T-helper 17 cell (primary cell): ENCODE measurements at places on chromosomes 5 and 9.

DNA sequence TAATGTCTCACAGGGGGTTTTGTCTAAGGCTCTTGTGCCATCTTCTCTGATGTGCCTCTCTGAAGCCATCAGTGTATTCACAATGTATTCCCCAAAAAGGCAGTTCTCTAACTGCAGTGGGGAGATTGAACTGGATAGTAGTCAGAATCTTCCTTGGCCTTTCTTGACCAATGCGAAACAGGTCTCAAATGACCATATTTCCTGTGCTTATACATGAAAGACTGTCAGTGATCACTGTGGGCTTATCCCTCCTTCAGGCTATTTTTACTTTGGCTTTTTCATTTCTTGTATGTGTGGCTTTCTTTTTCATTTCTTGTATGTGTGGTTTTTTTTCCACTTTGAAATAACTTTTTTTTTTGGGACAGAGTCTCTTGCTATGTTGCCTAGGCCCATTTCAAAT lies 19.7 kb downstream of the HMGXB3 start:
- DNase-seq, result no peak

GRCh38 chr9:94852373-94852772 lies 125.9 kb downstream of the AOPEP start:
- no peak for DNase-seq

DNA sequence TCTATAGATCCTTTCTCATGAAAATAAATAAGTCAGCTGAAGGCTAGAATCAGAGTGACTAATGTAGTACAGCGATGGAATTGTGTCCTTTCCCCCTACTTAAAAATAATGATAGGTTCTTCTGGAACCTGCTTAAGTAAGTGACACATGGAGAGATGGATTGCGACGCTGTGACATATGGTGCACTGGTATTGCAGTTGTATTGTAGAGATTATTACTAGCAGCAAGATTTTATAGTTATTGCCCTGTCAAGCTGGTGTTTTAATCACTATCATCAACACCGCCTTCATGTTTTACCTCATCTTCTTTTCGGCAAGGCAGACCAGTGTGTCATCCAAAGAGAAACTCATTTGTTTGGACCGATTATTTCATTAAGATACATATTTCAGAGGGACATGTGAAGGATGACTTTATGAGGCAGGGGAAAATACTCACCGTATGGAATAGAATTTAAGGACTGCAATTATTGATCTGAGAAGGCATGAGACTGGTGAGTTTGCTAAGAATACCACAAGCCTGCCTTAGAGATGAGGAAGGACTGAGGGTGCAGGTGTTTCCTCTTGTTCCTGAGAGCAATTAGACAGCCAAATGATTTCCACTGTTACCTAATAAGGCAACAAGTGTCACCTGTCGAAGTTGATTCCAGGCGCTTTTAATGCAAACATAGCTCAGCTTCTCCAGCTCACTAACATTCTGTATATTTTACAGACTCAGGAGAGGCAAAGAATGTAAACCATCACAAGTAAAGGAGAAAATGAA lies 1855.5 kb downstream of the MAT2B start:
- no peak for DNase-seq

DNA sequence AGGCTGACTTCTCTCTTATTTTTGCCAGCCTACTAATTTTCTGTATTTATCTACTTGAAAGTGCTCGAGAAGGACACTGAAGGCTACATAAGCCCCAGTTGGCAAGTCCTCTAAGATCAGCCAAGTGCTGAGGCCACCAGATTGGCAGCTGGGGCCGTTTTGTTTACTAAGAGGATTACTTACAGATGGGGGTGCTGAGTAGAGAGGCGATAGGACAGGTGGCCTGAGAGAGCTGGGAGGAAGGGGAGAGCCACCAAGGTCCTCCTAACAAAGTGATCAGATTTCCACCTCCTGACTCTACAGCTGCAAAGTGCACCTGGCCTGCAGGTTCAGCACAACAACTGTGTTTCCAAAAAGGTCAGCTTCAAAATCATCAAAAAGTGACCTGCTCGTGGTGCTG lies 32.9 kb downstream of the FRMD3 start:
- no peak for DNase-seq

GRCh38 chr5:172820046-172820767 lies 13.8 kb upstream of the ERGIC1 start:
- DNase-seq, result no peak

GRCh38 chr5:15338546-15338945 lies 161.4 kb upstream of the FBXL7 start:
- no peak for DNase-seq

DNA sequence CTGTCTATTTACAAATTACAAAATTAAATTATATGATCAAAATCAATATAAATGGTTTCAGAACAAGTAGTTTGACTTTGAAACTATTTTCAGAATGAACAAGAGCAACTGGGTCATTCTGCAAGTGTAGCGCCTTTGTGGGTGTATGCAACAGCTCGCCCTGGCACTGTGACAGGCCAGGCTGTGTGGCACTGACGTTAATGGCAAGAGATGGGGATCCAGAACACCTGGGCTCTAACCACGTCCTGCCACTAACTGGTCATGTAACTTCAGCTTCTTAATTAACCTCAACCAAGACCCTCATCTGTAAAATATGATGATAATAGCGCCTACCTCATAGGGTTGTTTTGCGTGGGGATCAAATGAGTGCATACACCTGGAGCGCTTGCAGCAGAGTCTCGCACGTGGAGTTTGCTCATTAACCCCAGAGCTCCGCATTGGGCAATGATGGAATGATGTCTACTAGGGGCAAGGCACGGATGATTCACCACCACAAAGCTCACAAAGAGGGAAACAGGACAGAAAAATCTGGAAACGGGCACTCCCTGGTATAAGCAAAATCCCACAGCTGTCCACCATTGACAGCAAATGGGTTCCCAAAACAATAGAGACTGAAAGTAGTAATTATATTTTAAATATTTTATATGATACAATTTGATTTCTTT lies 639.4 kb downstream of the SEMA5A start:
- no peak for DNase-seq

- no peak for DNase-seq
Measured at GRCh38 chr5:176810687-176811501, 535 bp downstream of the UNC5A start.

- no peak for DNase-seq
Measured at GRCh38 chr9:131620764-131621520, 75.6 kb downstream of the PRRT1B start.

DNA sequence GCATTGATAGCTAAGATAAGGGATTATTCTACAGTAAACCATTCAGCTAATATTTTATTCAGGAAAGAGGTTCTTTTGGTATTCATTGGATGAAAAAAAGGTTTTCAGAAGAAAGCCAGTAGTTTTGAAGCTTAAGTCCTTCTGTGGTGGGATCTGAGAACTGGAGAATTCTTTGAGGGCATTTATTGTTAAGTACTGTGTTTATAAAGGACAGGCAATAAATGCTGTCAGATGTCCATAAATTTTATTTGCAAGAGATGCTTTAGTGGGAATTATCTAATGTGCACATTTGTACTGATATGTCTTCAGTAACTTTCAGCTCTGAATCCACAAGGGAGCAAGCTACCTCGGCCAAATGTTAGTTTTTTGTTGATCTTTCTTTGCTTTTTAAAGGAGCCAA lies 321.3 kb downstream of the MARCHF11 start:
- no peak for DNase-seq

- no peak for DNase-seq
Measured at GRCh38 chr9:136026266-136026942, 65.2 kb upstream of the UBAC1 start.

GRCh38 chr9:34373749-34374148 lies 2.9 kb downstream of the MYORG start:
- no peak for DNase-seq

DNA sequence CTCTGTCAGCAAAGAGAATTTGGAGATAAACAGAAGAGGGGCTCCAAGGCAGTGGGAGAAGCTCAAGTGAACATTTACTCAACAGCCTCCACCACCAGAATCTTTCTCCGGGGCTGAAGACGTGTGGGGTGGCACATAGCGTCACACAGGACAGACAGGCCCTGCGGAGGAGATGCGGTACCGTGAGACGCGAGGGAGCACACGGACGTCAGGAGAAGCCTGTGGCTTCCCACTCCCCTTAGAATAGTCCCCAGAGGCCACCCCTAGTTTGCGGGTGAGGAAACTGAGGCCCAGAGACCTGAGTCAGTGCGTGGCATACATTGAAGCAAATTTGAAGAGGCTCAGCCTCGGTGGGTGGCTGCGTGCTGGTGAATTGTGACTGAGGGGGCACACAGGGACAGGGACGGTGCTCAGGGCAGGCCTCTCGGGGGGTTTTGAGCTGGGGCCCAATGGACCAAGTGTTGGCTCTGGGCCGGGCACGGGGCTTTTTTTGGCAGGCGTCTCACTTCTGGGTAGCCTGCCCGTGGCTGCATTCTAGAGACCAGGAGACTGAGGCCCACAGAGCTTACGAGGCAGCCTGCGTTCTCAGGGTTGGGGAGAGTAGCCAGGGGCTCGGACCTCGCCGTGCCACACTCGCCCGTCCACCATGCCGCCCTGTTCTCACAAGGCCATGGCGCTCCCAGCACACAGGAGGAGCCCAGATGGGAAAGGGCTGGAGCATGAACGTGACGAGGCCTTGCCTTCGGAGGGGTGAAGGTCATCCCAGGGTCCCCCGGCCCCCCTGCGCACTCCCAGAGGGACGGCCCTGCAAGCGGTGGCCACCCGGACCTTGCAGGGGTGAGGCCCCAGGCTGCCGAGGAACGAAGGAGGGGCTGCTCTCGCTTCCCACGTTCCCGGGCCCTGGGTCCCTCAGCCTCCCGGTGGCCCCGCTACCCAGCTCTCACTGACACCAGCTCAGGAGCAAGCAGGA lies 220.6 kb downstream of the C9orf50 start:
- DNase-seq, result no peak

DNA sequence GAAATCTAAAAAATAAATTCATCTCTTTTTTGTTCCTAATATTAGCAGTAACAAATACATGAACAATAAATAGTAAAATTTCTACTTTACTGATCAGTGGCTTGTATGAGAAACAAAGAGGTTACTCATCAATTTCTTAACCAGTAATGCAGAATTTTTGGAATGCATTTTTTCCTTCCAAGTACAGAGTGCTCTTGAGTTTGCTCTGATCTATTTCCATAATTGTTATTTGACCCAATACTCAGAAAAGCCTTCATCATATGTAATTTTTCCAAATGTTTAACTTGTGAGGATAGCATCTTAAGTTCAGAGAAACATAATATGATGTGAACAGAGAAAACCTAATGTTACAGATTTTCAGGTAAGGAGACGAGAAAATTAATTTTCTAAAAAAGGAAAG lies 47.3 kb downstream of the FBN2 start:
- DNase-seq, result no peak

DNA sequence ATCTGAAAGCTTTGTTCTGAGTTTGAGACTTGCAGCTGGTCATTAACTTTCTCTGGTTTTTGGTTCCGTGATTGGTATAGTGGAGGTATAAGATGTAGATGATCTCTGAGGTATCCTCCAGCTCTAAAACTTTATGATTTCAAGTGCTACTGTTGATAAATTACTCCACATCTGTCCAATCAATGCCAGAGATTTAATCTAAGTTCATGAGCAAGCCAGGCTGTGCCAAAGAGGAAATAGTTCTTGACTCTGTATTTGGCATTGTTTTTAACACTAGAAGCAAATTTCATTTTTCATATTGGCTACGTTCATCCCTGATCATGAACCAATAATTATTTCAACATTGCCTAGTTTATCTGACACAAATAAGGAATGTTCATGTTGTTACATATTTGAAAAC lies 28.5 kb upstream of the CHD1 start:
- DNase-seq, result no peak

- DNase-seq, result no peak
Measured at GRCh38 chr9:93198117-93198837, 14.3 kb downstream of the WNK2 start.

GRCh38 chr5:137195483-137195882 lies 303.6 kb downstream of the SPOCK1 start:
- DNase-seq, result no peak

DNA sequence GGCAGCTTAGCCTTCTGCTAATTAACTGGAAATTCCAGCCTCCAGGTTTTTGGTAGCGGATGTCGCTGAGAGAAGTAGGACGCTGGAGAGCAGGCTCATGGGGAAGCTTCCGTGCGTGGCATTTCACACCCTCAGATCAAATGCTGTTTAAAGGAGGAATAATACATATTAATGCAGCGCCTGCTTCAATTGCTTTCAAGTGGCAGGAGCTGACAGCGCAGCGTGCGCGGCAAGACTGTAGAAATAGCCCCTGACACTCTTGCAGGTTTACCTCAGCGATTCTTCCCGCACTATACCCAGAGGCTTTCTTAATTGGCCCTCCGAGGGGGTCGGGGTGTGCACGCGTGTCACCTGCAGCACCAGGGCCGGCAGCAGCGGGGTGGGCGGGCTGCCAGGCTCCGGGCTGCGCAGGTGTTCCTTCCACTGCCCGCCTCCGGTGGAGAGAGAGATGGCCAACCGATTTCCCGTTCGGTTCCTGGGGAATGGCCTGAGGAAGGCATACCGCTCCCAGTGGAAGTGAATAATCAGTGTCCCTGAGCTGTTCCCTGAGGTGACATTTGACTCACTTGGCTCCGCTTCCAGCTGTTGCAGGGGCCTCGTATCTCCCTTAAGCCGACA lies 427.9 kb downstream of the KCTD16 start:
- DNase-seq, result no peak

GRCh38 chr9:133583586-133583985 lies 25.6 kb downstream of the FAM163B start:
- DNase-seq, result no peak
